ENCODE measurements at places on chromosomes 7 and 10.

- no peak for DNase-seq
Observed at GRCh38 chr7:10588084-10588483, 385.6 kb upstream of the PHF14 start.

GRCh38 chr10:44030132-44030531 is 354.8 kb downstream of the CXCL12 start:
- no peak for DNase-seq

GRCh38 chr7:90613088-90613498 is 17.0 kb downstream of the CDK14 start:
- DNase-seq, result no peak

DNA sequence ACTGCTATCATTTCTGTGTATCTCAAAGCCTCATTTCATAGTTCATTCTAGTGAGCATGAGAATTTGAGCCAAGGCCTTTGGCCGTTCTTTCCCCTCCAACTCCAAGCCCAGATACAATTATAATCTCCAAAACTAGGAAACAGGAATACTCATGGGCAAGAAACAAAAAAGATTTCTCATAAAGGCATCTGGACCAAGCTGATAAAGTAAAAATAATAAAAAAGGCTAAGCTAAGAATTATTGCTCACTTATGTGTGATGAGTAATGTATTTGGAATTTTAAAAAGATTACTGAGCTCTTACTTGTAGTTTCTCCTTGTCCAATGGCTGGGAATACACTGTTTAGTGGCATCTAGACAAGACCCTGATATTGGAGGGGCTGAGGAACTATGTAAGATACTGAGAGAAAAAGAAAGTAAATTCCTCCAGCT is 196.4 kb upstream of the POM121L12 start:
- DNase-seq, result no peak

- DNase-seq, result no peak
Observed at GRCh38 chr10:35546824-35547225, 58.3 kb upstream of the GJD4 start.

GRCh38 chr7:4267341-4268039 is 414.6 kb upstream of the FOXK1 start:
- no peak for DNase-seq

GRCh38 chr10:28849309-28849708 is 172.0 kb downstream of the BAMBI start:
- no peak for DNase-seq
